ENCODE measurements at places on chromosomes 1 and 21.
A peak's percentile ranks its signal among the peaks of the same experiment; 100 is the strongest.

- no peak for DNase-seq
Observed at GRCh38 chr1:28564310-28564709, 11.4 kb downstream of the TRNAU1AP start.

DNA sequence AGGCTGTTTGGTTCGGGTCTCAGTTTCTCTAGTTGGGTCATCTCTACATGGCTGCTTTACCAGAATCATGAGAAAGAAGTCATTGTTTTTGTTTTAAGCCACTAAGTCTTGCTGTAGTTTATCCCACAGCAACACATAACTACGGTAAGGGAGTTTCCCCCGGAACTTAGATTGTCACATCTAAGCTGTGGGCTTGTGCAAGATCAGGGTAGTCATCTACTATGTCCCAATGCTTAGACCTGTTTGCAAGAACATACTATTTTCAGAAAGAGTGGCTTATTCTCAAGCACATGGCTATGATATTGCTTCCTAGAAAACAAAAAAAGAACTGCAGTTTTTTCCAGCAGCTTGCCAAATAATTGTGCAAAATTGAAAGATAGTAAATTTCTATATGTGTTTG, 18.0 kb upstream of the OLIG2 start:
- DNase-seq = no peak

DNA sequence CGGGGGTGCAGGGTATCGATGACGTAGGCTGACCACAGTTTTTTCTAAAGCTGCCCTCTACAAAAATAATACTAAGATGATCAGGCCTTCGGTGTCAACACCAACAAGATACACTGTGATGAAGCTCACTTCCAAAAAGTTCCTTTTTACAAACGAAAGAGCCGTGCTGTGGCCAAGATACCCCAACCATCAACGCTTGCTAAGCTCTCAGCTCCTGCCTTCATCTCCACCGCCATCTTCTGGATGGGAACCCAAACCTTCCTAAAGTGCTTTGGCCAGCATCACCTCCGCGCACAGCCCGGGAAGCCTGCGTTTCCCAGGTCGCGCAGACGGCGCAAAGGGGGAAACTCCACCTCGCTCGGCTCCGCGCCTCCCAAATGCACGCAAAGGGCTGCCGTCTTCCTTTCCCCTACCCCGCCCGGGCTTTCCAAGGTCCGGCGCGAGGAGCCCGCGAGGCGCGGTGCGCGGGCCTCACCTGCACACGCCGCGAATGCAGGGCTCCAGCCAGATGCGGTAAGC, 541 bp downstream of the USP48 start:
- DNase-seq = peak; percentile 21

DNA sequence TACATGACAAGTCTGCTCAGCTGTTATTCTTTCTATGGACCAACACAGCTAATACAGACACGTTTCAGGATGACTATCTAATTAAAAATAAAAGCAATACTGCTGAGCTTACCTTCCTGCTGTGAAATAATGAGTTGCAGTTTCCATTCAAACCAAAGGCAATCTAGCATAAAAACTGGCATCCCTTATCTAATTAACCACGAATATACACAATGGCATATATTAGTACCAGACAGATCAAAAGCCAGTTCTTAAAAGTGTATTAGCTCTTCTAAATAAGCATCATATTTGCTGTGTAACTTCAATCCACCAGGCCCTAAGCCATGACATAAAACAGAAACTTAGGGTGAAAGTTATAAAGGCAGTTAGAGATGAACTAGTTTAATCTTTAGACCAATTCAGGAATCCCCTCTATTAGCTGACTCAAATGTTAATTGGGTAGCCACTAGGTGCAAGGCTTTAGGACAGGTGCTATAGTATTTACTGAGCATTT, 20.6 kb downstream of the TESK2 start:
- DNase-seq = no peak

- no peak for DNase-seq
Observed at GRCh38 chr1:207740207-207740606, 11.6 kb upstream of the CD46 start.

DNA sequence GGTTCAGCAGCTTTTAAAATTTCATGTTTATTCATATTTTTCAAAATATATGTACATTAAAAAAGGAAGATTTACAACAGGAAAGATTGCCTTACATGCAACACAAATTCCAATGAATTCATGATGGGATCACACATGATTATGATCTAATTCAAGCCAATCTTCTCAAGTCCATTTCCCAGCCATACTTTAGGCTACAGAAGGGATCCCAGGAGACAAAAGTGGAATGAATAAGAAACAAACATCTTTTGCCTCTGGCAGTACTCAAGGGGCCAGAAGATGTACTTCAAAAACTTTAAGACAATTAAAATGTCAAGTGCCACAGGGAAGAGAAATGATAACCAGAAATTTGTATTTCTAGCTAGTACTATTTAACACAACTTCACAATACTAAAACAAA, 10.2 kb upstream of the SH2D5 start:
- DNase-seq = no peak
